CD4-positive, alpha-beta T cell treated with Interleukin-17A for 4 hours (primary cell): ENCODE measurements at places on chromosomes 6 and 20.
A peak's percentile ranks its signal among the peaks of the same experiment; 100 is the strongest.

- DNase-seq, result no peak
Observed at GRCh38 chr20:1870792-1871550, 24.2 kb upstream of the SIRPA start.

GRCh38 chr6:128630213-128630612, 109.8 kb upstream of the PTPRK start:
- no peak for DNase-seq

DNA sequence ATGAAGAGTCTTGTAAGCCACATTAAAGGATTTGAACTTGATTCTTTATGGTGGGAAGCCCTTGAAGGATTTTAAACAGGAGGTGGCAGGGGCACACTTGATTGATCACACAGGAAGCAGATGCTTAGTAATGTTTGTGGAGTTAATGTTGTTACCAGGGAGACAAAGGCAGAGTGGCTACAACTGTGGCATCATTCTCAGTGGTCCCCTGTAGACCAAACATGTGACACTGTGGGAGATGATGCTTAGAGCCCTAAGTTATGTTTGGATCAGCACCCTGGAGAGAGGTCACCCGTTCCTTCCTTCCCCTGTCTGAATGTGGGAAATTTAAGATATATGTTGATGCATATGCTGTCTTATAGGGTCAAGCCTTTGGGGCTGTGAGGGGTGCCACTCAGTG, 53.2 kb downstream of the EIF2S2 start:
- DNase-seq, result peak; percentile 36

DNA sequence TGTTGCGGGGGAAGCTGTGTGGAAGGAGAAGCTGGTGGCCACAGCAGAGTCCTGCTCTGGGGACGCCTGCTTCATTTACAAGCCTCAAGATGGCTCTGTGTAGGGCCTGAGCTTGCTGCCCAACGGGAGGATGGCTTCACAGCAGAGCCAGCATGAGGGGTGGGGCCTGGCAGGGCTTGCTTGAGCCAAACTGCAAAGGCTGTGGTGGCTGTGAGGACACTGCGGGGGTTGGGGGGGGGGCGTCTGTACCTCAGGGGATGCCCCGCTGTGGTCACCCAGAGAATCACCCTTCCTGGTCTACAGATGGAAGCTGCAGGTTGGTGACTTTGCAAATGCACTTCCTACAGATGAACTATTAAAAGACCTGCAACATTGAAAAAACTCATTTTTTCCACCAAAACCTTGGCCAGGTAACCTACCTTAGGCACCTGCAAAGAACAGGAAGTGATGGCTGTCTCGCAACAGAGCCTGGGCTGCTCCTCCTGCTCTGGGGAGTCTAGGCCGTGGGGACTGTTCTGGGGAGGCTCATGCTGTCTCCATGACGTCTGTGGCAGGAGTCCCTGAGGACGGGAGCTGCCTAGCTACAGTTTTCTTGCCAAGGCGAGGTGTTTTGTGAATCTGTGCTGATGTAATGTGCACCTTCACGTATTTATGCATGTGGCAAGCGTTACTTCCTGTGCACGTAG, 7.3 kb downstream of the NPBWR2 start:
- no peak for DNase-seq

GRCh38 chr20:50308166-50308512, 117.5 kb downstream of the CEBPB start:
- no peak for DNase-seq

GRCh38 chr6:38396209-38396608, 243.5 kb downstream of the BTBD9 start:
- no peak for DNase-seq

DNA sequence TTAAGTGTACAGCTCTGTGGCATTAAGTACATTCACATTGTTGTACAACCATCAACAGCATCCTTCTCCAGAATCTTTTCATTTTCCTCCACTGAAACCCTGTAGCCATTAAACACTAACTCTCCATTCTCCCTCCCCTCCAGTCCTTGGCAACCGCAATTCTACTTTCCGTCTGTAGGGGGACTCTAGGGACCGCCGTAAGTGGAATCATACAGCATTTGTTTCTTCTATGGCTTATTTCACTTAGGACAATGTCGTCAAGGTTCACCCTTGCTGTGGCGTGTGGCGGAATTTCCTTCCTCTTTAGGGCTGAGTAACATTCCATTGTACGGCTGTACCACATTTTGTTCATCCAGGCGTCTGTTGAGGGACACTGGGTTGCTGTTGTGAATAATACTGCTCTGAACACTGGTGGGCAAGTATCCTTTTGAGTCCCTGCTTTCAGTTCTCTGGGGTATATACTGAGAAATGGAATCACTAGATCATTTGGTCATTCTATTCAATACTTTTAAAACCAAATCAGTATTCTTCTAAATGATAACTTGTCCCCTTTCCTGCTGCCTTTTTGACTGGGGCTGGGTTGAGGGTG, 50.7 kb downstream of the PPP1R3G start:
- DNase-seq, result peak; percentile 43

DNA sequence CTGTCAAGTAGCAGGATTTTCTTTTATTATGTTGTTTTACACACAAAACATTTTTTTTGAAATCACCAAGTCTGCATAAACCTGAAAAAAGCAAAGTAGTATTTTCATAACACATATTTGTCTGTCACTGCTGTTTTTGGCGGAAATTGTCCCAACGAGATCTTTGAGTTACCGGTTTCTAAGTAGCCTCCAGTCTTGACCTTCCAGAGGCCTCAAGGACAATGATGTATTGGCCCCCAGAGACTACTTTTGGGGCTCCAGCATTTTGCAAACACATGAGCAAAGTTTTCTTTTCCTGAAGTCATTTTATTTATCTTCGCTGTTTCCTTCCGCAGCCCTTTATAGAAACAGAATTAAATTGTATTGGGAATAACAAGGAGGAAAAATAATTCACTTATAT, 862.6 kb downstream of the KIF16B start:
- no peak for DNase-seq
